ENCODE measurements at places on chromosomes 6 and 20.
A peak's percentile ranks its signal among the peaks of the same experiment; 100 is the strongest.

- DNase-seq = no peak
These were observed 9.9 kb upstream of the HIVEP2 start for GRCh38 chr6:142954844-142955243.

- DNase-seq = no peak
These were observed 54.4 kb upstream of the CCDC28A start for GRCh38 chr6:138719011-138719635.

DNA sequence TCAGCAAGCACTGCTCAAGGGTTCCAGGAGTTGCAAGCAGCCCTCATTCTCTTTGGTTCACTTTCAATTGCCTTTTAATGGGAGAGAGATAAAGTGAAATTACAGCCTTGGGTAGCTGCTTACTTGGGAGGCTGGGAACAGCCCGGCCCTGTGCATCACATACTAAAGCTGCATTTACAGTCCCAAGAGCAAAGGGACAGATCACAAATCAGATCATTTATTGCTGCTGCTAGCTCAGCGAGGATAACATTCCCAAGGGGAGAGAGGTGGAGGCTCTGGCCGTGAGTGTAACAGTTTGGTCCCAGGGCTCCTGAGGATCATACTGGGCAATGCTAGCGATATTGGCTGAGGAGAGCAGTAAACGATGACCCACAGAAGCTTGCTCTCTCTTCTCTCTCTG is 133.1 kb downstream of the CDH26 start:
- DNase-seq = no peak

DNA sequence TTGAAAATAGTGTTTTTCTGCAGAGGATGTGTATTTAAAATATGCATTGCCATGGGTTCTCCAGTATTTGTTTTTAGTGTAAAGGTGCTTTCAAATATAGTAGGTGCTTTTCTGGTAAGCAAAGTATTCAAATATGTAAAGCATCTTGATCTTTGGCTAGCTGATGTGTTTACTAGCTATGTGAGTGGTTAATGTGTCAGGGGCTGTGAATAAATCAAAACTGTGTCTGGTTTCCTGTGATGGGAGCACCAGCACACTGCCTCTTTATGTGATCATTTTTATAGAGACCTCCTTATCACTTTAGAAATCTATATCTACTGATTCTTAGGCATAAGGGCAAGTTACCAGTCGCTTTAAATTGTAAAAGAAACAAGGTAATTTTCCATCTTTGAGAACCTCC is 388.9 kb upstream of the MAN1A1 start:
- no peak for DNase-seq

- no peak for DNase-seq
These were observed 145.9 kb downstream of the AHI1 start for GRCh38 chr6:135351635-135352034.

GRCh38 chr20:53916173-53916512 is 154.3 kb downstream of the BCAS1 start:
- DNase-seq = no peak

DNA sequence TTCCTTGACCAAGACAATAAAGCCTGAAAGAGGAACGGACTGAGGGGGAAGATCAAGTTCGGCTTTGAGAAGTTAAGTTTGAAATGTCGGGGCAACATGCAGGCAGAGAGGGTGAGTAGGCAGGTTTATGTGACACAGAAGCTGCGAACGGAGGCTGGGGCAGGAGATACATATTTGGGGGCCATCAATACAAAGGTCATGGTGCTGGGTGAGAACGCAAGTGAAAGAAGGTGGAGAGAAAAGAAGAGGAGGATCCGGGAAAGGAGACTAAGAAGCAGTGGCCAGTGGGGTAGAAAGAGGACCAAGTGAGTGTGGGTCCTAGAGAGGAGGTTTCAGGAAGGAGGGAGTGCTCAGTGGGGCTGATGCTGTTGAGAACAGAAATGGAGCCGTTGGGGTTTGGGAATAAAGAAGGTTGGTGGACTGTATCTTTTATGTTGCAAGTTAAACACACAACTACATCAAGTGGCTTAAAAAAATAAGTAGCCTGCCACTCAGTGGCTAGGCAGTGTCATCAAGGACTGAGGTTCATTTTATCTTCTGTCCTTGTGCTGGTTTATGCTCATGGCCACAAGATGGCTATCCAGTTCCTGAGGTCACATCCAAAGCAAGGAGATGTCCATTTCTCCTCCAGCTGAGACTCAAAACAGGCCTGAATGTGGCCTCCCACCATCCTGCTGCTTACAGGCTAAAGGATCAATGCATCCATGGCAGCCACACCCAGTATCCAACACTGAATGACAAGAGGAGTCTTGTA is 1.7 kb upstream of the BLCAP start:
- no peak for DNase-seq

DNA sequence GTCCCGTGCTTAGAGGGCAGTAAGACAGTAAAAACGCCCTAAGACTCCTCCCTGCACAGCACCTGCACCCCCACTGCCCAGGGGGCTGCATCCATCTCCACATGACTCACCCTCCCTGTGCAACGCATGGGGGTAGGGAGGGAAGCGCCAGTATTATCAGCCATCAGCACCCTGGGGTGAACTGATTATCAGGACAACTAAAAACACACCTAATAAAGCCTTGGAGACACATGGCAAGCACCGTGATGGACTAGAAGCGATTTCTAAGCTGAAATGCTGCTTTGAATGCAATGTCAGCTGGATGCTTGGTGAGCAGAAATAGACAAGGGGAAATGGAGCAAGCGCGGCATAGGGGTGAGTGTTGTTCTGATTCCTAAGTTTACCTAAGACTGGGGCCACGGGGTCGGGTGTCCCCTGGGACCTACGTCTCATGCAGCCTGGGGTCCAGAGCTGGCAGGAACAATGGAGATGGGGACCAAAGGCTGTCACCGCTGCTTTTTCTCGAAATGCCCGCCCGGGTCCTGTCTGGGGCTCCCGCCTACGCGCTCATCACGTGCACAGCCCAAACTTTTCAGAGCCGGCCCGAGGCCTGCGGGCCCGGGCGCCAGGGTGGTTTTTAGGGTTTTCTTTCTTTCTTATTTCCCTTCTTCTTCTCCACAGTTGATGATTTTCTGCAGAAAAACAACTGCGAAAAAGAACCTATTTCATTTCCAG is 702 bp upstream of the TNFAIP3 start:
- no peak for DNase-seq

- DNase-seq = no peak
These were observed 2.5 kb downstream of the RBM39 start for GRCh38 chr20:35739294-35740163.

GRCh38 chr6:166935353-166935752 is 21.0 kb downstream of the RNASET2 start:
- DNase-seq = no peak

GRCh38 chr6:38213251-38213658 is 393.7 kb downstream of the ZFAND3 start:
- DNase-seq = no peak

- no peak for DNase-seq
These were observed 244.5 kb downstream of the CDC5L start for GRCh38 chr6:44631968-44632367.

DNA sequence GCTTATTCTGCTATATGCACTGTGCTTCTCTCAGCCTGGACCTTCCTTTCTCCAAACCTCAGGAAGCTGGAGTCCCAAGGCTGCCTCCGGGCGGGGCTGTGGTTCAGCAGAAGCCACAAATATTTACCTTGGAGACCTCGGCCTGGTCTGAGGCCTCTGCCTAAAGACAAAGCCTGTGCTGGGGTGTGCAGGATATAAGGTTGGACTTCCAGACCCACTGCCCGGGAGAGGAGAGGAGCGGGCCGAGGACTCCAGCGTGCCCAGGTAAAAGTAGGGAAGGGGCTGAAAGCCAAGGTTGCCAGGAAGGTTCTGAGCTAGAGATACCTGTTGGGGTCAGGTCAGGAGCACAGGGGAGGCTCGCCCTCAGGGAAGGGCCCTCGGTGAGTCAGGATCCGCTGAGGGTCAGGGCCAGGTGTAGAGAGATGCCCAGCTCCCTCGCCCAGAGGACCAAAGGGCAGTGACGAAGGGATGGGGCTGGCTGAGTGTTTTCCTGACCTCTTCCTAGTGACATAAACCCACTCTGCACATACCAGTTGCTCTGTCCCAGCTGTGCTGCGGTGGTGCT is at the start of gene BPIFB1:
Gene BPIFB1, plus strand, starts transcription at position 224 of the 565 bp plus-strand sequence. CDS start 2,860 bp downstream, outside the sequence.
- no peak for DNase-seq

GRCh38 chr6:111427341-111428116 is 55.5 kb downstream of the REV3L start:
- DNase-seq = no peak

- DNase-seq = no peak
These were observed 118.4 kb downstream of the MYLK4 start for GRCh38 chr6:2632368-2632767.

DNA sequence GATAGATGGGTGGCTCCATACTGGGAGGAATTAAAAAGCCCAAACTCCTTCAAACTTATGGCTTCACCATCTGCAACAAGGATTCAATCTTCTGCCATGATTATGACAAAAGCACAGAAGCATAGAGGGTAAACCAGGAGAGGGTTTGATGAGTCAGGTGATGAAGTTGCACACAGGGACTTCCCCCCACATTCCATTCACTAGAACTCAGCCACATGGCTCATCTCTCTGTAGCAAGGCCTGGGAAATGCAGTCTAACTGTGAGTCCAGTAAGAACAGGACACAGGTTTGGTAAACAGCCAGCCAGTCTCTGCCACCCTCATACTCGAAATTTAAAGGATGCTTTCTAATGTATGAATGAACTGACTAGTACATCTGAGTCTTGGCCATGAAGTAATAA is 142.9 kb downstream of the HIVEP2 start:
- no peak for DNase-seq

DNA sequence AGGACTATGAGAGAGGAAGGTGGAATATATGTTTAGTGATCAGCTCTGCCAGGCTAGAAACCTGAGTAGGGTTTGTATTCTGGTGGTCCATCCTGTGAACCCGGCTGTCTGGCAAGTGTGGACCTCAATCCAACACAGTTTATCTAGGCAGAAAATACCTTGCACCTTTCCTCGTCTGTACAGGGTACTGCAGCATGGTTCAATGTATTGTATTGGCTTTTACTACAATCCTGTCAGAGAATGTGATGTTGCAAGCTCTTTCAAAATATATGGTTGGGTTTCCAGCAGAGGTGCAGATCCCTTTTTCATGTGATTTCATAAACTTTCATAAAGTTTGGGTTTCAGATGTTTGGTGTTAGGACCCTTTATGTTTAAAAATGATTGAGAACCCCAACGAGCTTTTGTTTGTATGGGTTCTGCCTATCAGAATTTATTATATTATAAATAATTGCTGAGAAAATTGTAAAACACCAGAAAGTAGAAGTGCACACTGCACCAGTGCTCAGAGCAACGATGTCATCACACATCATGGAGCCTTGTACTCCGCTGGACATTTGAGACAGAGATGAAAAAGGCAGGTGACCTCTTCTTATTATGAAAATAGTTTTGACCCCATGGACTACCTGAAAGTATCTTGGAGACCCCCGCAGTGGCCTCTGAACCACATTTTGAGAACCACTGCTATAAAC is 106.6 kb downstream of the RTN4IP1 start:
- DNase-seq = no peak

DNA sequence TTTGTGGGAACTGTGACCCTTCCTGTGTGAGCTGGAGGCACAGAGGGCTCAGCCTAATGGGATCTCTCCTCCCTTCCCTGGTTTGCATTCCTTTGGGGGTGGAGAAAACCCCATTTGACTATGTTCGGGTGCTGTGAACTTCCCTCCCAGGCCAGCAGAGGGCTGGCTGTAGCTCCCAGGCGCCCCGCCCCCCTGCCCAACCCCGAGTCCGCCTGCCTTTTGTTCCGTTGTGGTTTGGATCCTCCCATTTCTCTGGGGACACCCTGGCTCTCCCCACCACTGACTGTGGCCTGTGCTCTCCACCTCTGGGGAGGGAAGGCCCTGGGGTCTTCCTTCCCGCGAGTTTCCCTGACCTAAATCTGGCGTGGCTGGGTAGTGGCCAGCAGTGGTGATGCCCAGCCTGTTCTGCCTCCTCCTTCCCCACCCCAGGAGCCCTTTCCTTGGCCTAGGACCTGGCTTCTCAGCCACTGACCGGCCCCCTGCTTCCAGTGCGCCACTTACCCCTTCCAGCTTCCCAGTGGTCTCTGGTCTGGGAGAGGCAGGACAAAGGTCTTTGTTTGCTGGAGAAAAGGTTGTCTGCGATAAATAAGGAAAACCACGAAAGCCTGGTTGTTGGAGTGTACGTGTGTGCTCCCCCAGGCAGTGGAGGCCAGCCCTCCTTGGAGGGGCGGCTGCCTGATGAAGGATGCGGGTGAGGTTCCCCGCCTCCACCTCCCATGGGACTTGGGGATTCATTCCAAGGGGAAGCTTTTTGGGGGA is 4.9 kb downstream of the VEGFA start:
- DNase-seq = peak; percentile 42

GRCh38 chr6:149483334-149483725 is 1.5 kb downstream of the ZC3H12D start:
- no peak for DNase-seq

- DNase-seq = no peak
These were observed 155.2 kb upstream of the RIN2 start for GRCh38 chr20:19602675-19603375.

- no peak for DNase-seq
These were observed 34.8 kb downstream of the NR2E1 start for GRCh38 chr6:108200631-108201030.

DNA sequence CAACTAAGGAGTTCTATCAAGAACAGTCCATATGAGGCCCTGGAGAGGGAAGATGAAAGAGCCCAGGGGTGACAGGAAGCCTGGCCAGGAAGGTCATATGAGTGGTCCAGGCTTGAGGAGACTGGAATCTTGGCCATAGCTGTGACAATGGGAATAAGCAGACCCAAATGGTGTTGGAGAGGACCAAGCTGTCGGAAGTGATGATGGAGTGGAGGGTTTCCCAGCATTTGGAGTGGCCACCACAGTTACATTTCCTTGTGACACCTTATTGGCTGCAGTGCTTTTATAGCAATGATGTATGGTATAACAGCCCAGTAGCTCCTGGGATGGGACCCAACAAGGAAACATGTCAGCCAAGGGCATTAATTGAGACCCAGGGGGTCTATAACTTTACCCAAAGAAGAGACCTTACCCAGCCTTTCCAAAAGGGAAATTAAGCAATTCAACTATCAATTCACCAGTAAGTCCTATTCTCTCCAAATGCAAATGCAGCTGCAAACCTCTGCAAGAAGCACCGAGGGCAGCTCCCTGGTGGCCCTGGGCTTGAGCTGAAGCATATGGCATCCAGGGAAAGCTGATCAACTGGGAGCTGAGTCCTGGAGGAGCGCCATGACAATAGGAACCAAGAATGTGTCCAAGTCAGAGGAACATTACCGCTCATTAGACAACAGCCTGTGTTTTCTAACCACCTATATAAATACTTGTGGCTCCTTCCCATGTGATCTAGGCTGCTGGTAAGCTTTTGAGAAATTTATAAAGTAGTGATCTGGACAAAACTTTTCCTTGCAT is 219.4 kb downstream of the SOD2 start:
- DNase-seq = no peak

All from amygdala (tissue), 56 donors.